ENCODE measurements at places on chromosomes 13 and 19. TPM values are rescaled to one million over a fixed set of nuclear protein-coding genes. Genes with fewer than 3 reads are reported as not detected.

The GPR42 gene
- not detected for total RNA-seq

DNA sequence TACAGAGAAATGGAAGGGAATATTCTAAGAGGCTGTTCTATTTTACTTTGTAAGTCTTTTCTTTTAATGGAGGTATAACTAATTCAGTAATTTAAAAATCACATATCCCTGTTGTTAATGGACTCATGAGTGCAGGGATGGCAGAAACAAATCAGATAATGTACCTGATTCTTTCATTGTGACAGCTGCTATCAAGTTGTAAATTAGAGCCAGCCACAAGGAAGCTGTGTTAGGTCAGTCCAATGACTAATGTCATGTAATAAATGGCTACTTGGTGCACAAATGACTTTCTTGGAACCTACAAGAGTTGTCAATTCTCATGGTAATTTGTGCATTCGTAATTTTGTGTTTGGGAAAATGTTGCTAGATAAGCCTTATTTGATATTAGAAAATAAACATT is 446.4 kb downstream of the DCT start:
- no peak overlapping the region for H3K4me3 ChIP-seq
- no peak for DNase-seq
- H3K36me3 ChIP-seq, result no peaks in the 10 kb centered on the region
- H3K27ac ChIP-seq, result no peak overlapping the region
- H3K4me1 ChIP-seq, result peaks cover 30% of the 10 kb centered on the region

GRCh38 chr13:44160591-44161191 is 212.9 kb upstream of the SERP2 start:
- peaks cover 7% of the 10 kb centered on the region for H3K4me1 ChIP-seq
- no peak overlapping the region for H3K27ac ChIP-seq
- H3K36me3 ChIP-seq, result no peaks in the 10 kb centered on the region
- H3K27me3 ChIP-seq, result no peaks in the 10 kb centered on the region

DNA sequence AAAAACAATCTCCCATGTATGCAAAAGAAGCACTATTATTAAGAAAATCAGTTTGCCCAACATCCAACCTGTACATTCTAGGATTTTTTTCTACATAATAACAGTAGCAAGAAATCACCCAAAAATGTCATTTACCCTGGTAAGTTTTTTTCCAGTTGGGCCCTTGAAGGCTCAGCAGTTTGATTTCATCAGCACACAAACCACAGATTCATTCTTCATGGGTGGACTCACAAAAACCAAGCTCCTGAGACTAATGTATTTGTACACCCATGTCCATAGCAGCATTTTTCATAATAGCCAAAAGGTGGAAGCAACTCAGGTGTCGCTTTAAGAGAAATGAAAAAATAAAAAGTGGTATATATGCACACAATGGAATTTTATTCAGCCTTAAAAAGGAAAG is 210.1 kb downstream of the TBC1D4 start:
- no peaks in the 10 kb centered on the region for H3K27me3 ChIP-seq
- H3K36me3 ChIP-seq, result peaks cover 24% of the 10 kb centered on the region
- DNase-seq, result no peak
- no peak overlapping the region for H3K27ac ChIP-seq

GRCh38 chr19:29815231-29815630 is 3.4 kb downstream of the CCNE1 start:
- DNase-seq, result no peak
- no peak overlapping the region for H3K4me3 ChIP-seq
- peaks cover 25% of the 10 kb centered on the region for H3K36me3 ChIP-seq
- peaks cover 10% of the 10 kb centered on the region for H3K4me1 ChIP-seq

DNA sequence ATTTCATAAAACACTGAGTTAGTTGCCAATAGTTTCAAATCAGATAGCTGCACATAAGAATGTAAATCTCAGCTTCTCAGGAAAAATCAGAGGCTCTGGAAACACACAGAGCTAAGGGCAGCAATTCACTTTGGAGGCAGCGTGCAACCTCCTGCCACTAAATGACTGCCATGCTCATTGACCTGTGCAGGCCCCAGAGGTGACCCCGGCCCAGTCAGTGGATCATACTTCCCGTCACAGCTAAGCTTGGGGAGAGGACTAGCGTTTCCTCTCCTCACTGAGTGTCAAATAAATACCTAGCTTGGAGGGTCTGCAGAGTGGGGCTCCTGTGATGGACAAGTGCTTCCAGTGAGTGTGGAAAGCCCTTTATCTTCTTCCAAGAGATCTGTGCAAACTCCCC is 67.2 kb downstream of the UQCRFS1 start:
- H3K4me1 ChIP-seq, result no peaks in the 10 kb centered on the region
- H3K27ac ChIP-seq, result no peak overlapping the region
- H3K36me3 ChIP-seq, result peaks cover under 1% of the 10 kb centered on the region
- no peak for DNase-seq
- H3K4me3 ChIP-seq, result no peak overlapping the region
- H3K27me3 ChIP-seq, result peaks cover 44% of the 10 kb centered on the region

DNA sequence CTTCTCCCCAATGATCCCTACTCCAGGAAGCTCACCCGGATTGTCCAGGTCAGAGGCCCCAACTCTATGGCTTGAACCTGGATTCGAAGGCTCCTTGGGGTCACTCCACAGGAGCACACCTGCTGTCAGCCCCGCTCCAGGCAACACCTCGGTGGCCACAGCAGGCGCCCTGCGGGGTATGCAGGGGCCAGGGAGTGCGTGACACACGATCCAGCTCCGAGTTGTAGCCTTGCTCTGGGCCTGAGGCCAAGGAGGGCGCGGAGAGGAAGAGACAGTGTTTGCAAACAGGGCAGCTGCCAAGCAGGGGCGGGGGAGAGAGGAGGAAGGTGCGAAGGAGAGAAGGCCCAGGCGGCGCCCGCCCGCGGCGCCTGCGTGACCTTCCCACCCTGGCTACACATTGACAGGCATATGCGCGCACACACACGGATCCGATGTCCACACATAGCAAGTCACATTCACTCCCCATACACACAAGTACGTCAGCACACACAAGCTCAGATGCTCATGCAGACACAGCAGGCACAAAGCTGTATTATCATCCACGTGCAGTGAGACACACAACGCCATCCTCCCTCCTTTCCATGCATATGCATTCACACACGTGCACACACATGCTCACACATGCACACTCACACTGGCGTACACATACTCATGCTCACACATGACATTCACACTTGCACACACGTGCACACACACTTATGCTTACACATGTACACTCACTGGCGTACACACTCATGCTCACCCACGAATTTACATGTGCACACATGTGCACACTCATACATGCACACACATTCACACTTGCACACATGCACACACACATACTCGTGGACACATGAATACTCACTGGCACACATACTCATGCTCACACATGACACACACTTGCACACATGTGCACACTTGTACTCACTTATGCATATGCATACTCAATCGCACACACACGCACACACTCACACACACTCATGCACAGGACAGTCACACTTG is 10.4 kb downstream of the SBK2 start:
- H3K4me1 ChIP-seq, result no peaks in the 10 kb centered on the region
- no peak overlapping the region for H3K4me3 ChIP-seq
- no peak for DNase-seq
- H3K36me3 ChIP-seq, result no peaks in the 10 kb centered on the region

- H3K4me3 ChIP-seq, result peak overlapping the region; percentile 98
- DNase-seq, result no peak
- peak overlapping the region; percentile 99 for H3K27ac ChIP-seq
Measured at GRCh38 chr19:8001651-8001994, 3.8 kb downstream of the ELAVL1 start.

DNA sequence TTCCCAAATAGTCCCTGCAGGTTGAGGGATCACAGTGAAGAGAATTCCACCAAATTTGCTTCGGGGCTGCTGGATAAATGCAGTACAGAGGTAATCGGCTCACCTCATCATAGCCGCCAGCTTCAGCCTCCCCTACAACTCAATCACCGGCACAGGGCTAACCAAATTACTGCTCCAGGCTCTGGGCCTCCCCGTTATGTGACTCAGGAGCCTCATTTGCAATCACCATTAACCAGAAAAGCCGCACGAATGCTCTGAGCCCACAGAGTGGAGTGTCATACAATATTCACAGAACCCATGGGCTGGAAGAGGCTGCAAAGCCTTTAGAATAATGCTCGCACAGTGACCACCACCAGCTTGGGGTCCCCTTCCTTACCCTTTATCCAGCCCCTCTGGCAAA is 4.9 kb downstream of the SIAH3 start:
- H3K4me1 ChIP-seq, result peaks cover 45% of the 10 kb centered on the region
- no peak overlapping the region for H3K27ac ChIP-seq
- H3K4me3 ChIP-seq, result no peak overlapping the region
- no peaks in the 10 kb centered on the region for H3K36me3 ChIP-seq
- no peak for DNase-seq

- no peaks in the 10 kb centered on the region for H3K4me1 ChIP-seq
- H3K27ac ChIP-seq, result no peak overlapping the region
- no peaks in the 10 kb centered on the region for H3K36me3 ChIP-seq
- DNase-seq, result no peak
- H3K27me3 ChIP-seq, result no peaks in the 10 kb centered on the region
Measured at GRCh38 chr13:108944760-108945159, 315.3 kb downstream of the MYO16 start.
